Stimulated activated CD4-positive, alpha-beta T cell treated with anti-CD3 and anti-CD28 coated beads, Interleukin-4, amount 100 ng/mL, for 1 hour (primary cell): ENCODE measurements at places on chromosomes 16 and 17.

DNA sequence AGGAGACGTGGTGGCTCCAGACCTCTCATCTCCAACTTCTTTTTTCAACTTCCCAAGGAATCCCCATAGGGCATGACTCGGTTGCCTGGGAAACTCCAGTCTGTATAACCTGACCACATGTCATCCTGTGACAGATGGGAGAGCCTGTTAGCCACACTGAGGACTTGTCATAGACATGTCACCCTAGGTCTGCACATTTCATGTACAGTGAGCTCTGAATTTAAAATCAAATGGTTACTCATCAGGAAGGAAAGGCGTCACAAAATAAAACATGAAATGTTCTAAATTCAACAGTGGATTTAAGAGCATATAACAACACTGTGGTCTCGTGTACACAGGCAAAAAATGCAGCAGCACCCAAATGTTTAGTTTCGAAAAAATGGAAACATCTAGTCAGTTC, 22.2 kb upstream of the ADAMTS18 start:
- no peak for DNase-seq

- DNase-seq, result no peak
Observed at GRCh38 chr17:68762911-68763310, 161.7 kb upstream of the FAM20A start.

- DNase-seq, result no peak
Observed at GRCh38 chr17:74801896-74802295, 25.8 kb upstream of the NAT9 start.

- DNase-seq, result no peak
Observed at GRCh38 chr16:86494565-86495356, 15.6 kb upstream of the FOXF1 start.

GRCh38 chr17:47076171-47076570, 97.1 kb upstream of the RPRML start:
- DNase-seq, result no peak

DNA sequence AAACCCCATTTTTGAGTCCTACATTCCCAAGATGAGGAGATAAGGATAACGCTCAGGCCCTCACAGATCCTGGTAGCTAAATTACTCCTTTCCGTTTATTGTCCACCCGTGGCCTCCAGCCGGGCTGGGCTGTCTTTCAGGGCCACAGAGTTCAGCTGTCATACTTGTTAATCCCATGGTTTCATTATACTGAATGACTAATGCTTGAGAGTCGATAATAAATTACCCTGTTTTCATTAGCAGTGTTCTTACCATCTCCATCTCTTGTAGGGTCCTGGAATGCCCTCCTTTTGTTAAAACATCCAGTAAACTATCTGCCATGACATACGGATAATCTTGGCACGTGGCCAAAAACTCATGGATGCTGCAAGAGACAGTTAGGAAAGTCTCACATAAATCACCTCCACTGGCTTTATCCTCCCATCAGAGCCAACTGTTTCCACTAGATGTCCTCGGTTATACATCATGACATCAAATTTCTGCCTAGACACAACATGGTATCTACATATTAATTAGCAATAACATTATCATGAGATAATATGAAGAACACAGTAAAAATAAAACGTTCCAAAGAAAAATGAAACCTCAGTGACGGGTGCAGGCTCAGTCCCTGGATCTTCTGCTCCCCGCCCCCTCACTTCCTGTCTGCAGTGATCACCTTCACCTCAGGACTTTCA, 45.3 kb downstream of the BRD7 start:
- DNase-seq, result no peak
